ENCODE measurements at places on chromosomes 4 and X.

DNA sequence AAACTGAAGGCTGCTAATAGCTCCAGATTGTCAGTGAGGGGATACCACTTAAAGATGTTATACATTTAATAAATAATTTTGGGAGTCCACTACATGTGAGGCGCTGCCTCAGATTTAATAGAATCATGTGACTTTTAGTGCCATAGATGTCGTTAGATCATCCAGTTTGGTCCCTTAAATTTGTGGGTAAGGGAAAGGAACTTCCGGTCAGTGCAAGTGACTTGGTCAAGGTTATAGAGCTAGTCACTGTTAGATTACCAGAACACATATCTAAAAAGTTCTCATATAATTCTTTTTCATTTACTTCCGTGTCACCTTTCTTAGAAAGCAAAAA lies 529 bp upstream of the UBA6 start:
- no peak for DNase-seq

- DNase-seq: no peak
Measured at GRCh38 chrX:23623797-23624196, 43.5 kb upstream of the PRDX4 start.

GRCh38 chr4:78024576-78025091 lies 32.5 kb upstream of the FRAS1 start:
- no peak for DNase-seq

DNA sequence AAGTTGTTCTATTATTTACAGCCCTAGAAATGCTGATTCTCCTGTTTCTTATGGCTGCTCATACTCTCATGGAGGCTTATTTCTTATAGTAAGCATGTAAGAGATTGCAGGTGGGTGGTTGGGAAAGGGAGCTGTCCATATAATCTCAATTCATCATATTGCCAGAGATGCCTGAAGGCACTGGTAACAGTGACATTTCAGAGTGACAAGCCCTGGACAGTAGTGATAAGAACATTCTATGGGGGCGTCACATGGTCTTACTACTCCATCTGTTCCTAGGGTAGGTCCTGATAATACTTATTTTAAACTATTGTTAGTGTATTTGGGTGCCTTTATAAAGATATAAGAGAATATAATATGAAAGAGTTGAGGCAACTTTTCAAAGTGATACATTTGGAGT lies 171.5 kb downstream of the CFAP299 start:
- no peak for DNase-seq

GRCh38 chrX:154040307-154040756 lies 20.6 kb upstream of the IRAK1 start:
- no peak for DNase-seq

DNA sequence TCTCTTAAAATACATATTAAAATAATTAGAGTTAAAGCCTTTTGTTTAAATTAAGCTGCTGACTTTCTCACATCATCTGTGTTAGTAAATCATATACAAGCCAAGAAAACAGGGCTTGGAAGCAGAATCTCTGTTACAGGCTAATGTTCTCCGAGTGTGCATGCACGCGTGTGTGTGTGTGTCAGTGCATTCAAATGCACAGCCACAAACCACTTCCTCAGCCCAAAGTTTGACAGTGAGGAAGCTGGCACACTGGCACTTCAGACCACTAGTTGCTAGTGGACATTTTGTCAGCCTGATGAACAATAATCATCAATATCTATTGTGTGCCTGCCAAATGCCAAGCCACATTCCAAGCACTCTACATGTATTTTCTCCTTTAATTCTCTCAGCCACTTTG lies 5.6 kb downstream of the MAOB start:
- DNase-seq: no peak

DNA sequence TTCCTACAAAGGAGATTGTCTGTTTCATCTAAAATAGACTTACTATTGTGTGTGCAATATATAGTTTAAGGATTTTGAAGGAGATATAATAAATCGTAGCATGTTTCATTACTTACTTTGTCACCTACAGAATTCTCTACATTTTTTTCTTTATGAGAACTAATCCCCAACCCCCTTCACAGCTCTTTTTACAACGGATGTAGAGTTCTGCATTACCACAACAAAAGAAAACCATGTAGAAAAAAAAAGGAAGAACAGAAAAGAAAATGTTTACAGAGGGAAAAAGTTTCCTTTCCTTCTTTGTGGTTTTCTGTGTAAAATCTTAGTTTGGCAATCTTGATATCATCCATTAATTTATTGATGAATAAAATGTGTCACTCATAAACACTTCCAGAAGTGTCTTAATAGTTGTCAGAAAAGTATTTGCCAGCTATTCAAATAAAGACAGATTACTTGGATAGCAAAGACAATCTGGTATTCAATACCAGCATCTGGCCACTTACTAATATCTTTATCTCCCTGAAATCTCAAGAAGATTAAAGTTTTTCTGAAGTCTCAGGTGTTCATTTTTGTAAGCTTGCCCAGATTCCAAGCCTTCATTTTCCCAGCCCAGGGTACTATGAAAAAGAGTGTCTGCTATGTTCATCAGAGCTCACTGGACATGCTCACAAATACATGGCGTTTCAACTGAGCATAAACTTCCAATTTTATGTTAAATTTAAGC lies 806.8 kb downstream of the PCDH19 start:
- DNase-seq: no peak

- no peak for DNase-seq
Measured at GRCh38 chr4:157889788-157890187, 283.0 kb downstream of the GASK1B start.

- DNase-seq: no peak
Measured at GRCh38 chr4:160498211-160498610, 1395.3 kb downstream of the RAPGEF2 start.

- no peak for DNase-seq
Measured at GRCh38 chrX:154435171-154435733, 1.7 kb upstream of the GDI1 start.

GRCh38 chr4:101987623-101988243 lies 197.2 kb downstream of the BANK1 start:
- no peak for DNase-seq

GRCh38 chrX:47960406-47960805 lies 43.4 kb downstream of the ZNF182 start:
- DNase-seq: no peak

DNA sequence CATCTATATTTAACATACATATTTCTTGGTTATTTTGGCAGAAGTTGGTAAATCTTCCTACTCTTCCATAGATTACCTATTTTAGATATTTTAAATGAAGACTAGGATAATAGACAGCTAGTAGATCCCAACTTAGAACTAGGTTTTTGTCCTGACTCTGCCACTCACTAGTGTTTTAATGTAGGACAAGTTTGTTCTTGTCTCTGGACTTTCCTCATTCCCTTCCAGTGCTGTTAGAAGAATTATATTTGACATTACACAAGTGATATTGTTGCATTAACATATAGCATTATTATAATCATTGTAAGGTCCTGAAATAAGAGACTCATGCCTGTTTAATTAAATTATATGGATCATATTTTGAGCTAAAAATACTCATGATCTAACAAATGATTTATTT lies 24.1 kb upstream of the ALB start:
- DNase-seq: no peak

- no peak for DNase-seq
Measured at GRCh38 chrX:44828008-44828605, 15.7 kb upstream of the DUSP21 start.

DNA sequence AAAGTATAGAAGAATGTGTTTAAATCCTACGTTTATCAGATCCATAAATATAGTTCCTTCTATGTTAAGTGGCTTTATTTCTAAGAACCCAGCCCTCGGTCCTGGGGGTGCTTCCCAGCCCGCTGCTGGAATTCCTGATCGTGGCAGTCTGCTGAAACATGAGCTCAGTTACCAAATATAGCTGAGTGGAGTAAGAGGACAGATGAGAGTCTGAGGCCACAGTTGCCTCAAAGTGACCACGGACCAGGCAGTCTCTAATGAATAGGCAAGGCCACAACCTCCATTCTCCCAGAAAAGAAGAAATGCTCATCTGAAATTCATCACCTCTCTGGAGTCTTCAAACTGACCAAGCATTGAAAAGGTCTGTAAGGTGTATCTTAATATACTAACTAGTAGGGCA lies at the start of gene PALLD:
Gene PALLD (plus strand): TSS at position 219 of the 400 bp plus-strand sequence.
- no peak for DNase-seq

DNA sequence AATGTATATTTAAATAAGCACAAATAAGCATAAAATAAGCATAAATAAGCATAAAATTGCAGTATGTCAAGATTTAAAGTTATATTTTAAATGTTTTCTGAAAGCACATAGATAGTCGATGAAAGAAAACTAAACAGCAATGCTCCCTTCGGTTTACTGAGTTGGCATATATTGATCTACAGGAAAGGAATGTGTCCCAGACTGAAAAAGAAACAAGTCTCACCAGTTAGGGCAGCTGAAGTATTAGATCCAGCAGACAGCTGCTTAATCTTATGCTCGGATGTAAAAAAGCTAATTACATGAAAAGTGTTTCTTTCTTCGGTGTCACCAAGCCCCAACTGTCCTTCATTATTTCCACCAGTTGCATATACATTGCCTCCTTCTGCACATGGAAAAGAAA lies 8.7 kb downstream of the RPGR start:
- no peak for DNase-seq

All from DMS 273 treated with DMSO at 0.1 percent for 48 hours (cell line).